ENCODE measurements at places on chromosomes 13 and 19.

DNA sequence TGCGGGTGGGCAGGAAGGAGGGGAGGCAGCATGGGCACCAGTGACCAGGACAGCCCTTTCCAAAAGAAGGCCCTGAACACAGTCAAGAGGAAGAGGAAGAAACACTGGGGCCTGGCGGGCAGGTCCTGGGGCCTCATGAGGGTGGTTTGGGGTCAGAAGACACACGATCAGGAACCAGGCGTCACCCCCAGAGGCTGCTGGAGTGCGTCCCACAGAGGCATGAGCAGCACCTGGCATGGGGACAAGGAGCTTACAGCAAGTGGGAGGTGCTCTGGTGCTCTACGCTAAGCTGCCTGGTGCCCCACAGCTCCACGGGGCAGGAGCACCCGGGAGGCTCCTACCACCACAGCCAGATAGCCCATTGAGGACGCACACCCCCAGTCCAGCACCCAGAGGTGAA, 20.0 kb downstream of the ELL start:
- no peak for DNase-seq

DNA sequence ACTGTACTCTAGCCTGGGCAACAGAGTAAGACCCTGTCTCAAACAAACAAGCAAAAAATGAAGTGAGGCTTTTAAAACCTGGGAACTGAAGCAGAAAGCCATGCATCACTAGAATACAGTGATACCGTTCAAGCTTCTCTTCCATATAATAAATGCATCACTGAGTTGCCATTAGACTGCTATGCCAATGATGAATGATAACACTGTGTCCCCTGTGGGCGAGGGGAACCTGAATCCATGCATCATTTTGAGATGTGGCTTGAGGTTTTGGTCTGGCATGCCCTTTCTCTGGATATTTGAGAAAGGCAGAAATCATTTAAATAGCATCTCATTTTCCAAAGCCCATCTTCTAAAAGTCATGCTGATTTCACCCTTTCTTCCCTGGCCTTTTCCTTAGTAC, 1.5 kb upstream of the FAM124A start:
- DNase-seq: no peak

DNA sequence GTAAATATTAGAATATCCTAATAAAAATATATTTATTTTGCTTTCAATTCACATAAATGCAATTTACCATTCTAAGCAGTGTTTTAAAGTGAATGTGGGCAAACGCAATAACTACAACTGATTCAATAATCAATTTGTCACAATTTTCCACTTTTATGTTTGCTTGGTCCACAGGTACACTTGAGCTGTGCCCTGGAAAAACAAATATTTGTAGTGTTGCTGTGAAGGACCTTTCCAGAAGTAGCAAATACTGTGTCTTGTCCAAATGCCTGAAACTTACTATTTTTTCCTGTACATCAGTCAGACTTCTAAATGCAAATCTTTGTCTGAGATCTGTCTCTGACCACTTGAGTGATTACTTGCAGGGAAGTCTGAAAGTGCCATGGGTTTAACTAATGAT, 845.8 kb upstream of the SLITRK5 start:
- DNase-seq: no peak

- no peak for DNase-seq
Measured at GRCh38 chr13:42950181-42950580, 41.9 kb downstream of the EPSTI1 start.

Data from mesenteric fat pad (tissue), 1 donor.